ENCODE measurements at places on chromosomes 2 and 18.

DNA sequence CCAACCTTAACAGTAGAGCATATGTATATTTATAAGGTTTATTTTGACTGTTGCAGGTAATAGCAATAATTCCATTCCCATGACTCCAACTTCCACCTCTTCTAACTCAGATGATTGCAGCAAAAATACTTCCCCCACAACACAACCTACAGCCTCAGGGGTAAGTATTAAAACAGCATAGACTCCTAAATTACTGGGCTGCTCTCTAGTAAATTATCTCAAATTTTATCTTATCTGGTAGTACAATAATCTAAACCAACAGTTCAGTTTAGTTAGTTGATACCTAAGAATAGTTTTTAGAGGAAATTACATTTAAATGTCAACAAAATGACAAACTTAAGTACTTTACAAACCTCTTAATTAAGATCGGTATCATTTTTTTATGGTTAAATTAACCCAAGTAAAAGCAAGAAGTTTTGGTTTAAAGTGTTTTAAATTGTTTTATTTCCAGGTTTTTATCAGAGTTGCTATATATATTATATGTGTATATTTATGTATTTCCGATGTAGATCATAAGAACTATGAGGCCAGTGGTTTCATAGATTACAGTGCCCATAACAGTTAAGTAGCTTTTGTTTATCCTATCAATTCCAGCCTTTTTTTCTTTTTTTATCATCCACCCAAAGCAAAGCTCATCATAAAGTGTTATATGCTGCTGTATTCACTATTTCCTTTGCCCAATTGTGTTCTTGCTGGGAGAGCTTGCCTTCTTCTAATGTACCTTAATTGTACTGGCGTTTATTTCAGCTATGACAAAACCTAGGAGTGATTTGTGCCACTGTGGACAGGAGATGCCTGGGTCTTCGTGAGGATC is 13.7 kb downstream of the GATA6 start:
- DNase-seq = no peak

- DNase-seq = no peak
These were observed 25.6 kb upstream of the WIPF1 start for GRCh38 chr2:174623106-174623637.

DNA sequence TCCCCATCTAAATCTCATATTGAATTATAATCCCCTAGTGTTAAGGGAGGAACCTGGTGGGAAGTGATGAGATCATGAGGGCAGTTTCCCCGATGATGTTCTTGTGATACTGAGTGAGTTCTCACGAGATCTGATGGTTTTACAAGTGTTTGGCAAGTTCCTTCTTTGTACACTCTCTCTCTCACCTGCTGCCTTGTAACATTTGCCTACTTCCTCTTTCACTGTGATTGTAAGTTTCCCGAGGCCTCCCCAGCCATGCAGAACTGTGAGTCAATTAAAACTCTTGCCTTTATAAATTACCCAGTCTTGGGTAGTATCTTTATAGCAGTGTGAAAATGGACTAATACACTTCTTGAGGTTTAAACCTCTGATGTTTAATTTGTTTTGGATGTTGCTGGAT is 177.5 kb downstream of the CD8B2 start:
- no peak for DNase-seq

GRCh38 chr2:139940686-139941085 is 1160.5 kb upstream of the NXPH2 start:
- peak; percentile 57 for DNase-seq

- DNase-seq = no peak
These were observed 1.9 kb downstream of the TCF23 start for GRCh38 chr2:27150639-27151230.

GRCh38 chr2:219698748-219699439 is 71.5 kb downstream of the SLC4A3 start:
- no peak for DNase-seq

- no peak for DNase-seq
These were observed 47.3 kb upstream of the HPCAL1 start for GRCh38 chr2:10255189-10256030.

GRCh38 chr2:152534460-152535135 is 182.7 kb downstream of the PRPF40A start:
- DNase-seq = no peak

DNA sequence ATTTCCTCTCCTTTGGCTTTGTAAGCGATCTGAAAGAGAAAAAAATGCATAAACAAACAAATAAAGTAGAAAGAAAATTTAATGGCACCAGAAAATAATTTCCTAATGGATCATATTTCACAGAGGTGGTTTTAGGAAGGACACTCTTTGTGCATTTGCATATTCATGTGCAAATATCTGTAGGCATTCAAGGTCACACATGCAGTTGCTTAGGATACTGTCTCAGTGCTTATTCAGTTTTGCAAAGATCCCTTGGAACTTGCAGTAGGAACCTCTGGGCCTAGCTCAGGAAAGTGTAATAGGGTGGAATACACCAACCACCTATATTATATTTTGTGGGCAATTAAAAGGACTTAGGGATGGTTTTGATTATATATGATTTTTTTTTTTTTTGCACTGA is 54.3 kb downstream of the NEB start:
- no peak for DNase-seq

DNA sequence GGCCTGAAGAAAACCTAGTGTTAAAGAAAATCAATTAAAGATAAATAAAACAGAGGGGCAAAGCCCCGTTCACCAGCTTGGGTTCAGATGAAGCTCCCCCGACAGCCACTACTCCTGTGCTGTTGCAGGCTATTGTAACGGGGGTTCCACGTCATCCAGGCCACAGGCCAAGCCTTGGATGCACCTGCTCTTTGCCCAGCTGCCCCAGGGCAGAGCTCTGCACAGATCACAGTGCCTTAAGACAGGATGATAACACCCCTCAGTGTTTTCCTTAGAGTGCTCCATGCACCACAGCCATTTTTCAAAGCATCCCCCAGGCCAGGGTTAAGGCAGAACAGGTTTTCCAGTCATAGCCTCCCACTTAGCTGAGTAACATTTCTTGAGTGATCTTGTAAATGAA is 32.0 kb downstream of the FASTKD2 start:
- no peak for DNase-seq

- no peak for DNase-seq
These were observed 39.8 kb downstream of the CDH7 start for GRCh38 chr18:65790604-65791003.

DNA sequence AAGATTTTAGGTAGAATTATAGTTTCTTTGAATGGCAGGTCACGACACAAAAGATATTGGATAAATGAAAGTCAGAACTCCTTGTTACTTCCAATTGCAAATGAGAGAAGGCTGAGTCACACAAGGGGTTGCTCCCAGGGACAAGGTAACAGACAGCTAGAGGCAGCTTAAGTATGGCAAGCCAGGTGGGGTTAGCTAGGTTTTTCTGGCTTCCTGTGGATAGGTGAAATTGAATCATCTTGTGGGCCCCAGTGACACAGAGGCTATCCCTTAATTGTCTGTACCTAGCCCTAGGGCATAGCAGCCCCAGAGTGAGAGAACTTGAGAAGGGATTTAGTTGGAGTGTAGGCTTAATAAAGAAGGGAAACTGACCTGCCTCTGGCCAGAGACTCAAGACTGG is 407.7 kb upstream of the SLC8A1 start:
- DNase-seq = no peak

DNA sequence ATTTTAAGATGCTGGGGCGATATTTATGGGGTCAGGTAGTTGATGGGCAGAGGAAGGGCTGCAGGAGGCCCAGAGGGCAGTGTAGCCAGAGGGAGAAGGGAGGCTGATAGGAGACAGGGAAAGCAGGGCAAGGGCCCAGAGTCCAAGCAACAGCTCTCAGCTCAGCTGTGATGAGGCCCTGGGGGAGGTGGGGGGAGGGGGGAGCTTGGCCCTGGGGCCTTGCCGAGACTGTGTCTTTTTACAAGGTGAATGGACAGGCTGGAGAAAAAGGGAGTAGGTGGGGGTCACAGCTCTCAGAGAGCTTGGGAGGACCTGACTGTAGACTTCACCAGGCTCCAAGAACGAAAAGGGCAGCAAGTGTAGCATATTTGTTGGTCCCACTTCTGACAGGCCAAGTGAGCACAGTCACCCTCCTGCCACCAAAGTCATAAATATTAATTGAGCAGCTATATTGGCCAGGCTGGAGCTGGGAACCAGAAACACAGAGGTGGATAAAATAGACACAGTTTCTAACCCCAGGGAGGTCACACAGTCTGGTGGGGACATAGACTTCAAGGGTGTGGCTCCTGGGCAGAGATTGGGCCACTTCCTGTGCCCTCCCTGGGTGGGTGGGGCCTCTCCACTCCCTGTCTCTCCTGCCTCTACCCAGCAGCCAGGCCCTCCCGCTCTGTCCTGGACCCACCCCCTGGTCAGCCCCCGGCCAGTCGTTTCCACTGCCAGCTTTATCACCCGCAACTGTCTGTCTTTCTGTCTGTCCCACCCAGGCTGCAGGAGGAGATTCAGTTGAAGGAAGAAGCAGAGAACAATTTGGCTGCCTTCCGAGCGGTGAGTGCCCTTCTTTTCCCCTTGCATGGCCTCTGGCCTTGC is 1.4 kb downstream of the DES start:
- DNase-seq = no peak
